ENCODE measurements at places on chromosomes 2 and 18. TPM values are rescaled to one million over a fixed set of nuclear protein-coding genes. Genes with fewer than 3 reads are reported as not detected.

- H3K36me3 ChIP-seq = no peaks in the 10 kb centered on the region
- H3K27ac ChIP-seq = no peak overlapping the region
Observed at GRCh38 chr2:46874236-46874929, 41.2 kb downstream of the MCFD2 start.

GRCh38 chr2:165067643-165068486 is 112.5 kb upstream of the SLC38A11 start:
- no peaks in the 10 kb centered on the region for H3K4me1 ChIP-seq
- DNase-seq = no peak
- no peak overlapping the region for H3K27ac ChIP-seq

- no peaks in the 10 kb centered on the region for H3K27me3 ChIP-seq
- no peaks in the 10 kb centered on the region for H3K4me1 ChIP-seq
- H3K36me3 ChIP-seq = no peaks in the 10 kb centered on the region
- H3K27ac ChIP-seq = no peak overlapping the region
- no peak overlapping the region for H3K4me3 ChIP-seq
Observed at GRCh38 chr18:34704074-34704473, 6.0 kb upstream of the DTNA start.

DNA sequence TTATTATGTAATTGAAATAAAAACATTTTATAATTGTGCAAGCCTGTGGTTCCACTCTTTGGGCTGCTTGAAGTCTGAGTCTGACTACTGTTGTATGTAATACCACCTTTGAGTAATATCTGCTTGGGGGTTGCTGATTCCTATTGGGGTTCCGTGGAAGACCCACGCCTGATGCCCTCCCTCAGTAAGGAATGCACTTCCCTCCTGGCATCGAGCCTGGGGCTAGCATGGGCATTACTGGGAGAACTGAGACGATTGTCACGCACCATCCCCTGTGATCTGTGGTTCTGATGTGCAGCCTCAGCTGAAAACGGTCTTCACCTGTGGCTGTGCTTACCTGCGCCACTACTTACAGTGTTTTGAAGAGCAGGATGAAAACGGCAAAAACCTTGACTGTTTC is 32.7 kb upstream of the RBM44 start:
- H3K36me3 ChIP-seq = peaks cover 45% of the 10 kb centered on the region
- H3K27me3 ChIP-seq = no peaks in the 10 kb centered on the region
- no peak for DNase-seq
- no peaks in the 10 kb centered on the region for H3K4me1 ChIP-seq
- no peak overlapping the region for H3K27ac ChIP-seq

GRCh38 chr2:70988151-70988550 is 6.5 kb downstream of the TEX261 start:
- peaks cover 5% of the 10 kb centered on the region for H3K4me1 ChIP-seq
- no peaks in the 10 kb centered on the region for H3K27me3 ChIP-seq
- H3K36me3 ChIP-seq = peaks cover 27% of the 10 kb centered on the region
- H3K27ac ChIP-seq = no peak overlapping the region
- DNase-seq = no peak
- H3K4me3 ChIP-seq = no peak overlapping the region

DNA sequence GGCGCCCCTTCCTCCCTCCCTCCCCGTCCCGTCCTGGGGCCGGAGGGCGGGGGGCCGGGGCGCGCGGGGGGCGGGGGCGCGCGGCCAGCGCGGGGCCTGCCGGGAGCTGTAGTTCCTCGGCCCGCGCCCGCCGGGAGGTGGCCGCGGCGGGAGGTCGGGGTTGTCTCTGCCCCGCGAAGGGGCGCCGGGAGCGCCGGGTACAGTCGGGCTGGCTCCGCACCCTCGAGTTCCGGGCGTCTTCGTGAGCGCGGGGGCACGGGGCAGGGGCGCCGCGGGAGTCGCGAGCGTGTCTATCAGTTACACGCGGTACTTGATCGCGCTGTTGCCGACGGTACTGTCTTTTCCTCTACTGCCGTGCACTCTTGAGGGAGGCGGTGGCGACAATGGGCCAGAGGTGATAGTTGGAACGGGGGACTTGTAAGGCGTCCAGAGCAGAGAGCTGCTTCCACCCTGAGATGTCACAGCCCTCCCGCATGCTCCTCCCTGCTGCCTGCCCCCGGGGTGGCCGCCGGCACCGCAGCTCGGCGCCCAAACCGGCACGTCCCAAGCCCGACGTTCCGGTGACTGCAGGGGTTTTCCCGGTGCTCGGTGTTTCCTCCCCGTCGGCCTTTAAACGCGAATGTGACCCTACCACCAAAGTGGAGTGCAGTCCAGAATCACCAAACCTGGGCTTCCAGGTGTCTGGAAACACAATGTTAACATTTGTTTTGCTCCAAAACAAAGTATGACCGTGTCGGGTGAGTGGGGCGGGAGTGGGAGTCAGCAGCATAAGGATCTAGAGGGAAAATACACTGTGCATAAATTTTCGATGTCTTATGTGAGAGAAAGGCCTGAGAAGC is at the start of gene PRKD3:
TSS of gene PRKD3 (minus strand) at position 48 of the 839 bp plus-strand sequence. CDS start 8,309 bp downstream, outside the sequence.
- peak within 1 kb of the TSS; percentile 73 for H3K27ac ChIP-seq
- peaks cover 30% of the 10 kb centered on the region for H3K4me1 ChIP-seq
- no peaks in the 10 kb centered on the region for H3K27me3 ChIP-seq
- H3K4me3 ChIP-seq = peak within 1 kb of the TSS; percentile 75

DNA sequence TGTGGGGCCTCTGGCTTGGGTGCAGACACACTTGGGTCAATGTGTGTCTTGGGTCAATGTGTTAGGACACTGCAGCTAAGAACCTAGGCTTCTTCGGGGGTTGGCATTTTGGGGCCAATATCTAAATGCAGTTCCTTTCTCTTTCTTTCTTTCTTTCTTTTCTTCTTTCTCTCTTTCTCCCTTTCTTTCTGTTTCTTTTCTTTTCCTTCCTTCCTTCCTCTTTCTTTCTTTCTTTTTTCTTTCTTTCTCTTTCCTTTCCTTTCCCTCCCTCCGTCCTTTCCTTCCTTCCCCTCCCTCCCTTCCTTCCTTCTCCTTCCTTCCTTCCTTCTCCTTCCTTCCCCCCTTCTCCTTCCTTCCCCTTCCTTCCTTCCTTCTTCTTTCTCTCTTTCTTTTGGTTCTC is 57.7 kb upstream of the OSR1 start:
- no peaks in the 10 kb centered on the region for H3K36me3 ChIP-seq
- H3K4me3 ChIP-seq = no peak overlapping the region
- no peak for DNase-seq
- H3K4me1 ChIP-seq = no peaks in the 10 kb centered on the region
- no peak overlapping the region for H3K27ac ChIP-seq

DNA sequence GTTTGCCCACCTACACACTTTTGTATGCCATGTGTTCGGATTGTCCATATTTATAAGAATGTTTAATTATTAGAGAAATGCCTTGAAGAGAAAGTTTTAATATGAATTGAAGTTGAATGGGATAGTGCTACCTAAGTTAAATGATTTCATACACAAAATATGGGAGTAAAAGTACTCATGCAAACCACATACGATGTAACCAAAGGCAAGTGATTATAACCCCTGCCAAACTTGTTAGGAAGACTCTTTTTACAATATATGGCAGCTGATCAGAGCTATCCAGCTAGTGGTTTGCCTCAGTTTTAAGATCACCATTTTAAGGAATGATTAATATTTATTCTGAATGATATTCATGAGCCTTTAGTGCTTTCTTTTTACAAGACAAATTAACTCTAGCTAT is 106.7 kb downstream of the MYO1B start:
- H3K4me3 ChIP-seq = no peak overlapping the region
- H3K27ac ChIP-seq = no peak overlapping the region
- no peak for DNase-seq

DNA sequence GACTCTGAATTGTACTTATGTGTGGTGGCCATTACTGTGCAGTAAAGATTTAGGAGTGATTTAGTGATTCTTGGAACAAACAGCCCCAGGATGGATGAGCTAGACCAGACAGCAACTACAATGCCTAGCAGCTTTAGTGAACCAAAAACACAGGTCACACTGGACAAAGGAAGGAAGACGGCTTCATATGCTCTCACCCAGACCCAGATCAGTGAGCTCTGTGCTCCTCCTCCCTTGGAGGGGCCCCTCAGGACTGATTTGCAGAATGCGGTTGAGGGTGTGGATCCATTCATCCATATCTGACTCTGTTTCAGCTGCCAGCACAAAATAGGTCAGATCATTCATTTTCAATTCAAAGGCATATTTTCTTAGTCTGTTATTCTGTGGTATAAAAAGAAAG is 159.7 kb upstream of the CCDC195 start:
- no peak overlapping the region for H3K27ac ChIP-seq
- peaks cover 54% of the 10 kb centered on the region for H3K36me3 ChIP-seq
- no peaks in the 10 kb centered on the region for H3K4me1 ChIP-seq
- no peaks in the 10 kb centered on the region for H3K27me3 ChIP-seq

ACOXL gene
- total RNA-seq = not detected

C18orf54 gene
- total RNA-seq = 3.6 TPM

TCF7L1 gene
- total RNA-seq = not detected

GNLY gene
- 108 TPM for total RNA-seq

CD8B2 gene
- not detected for total RNA-seq

RHOB gene
- 244 TPM for total RNA-seq
